ENCODE measurements at places on chromosomes 3 and 15.

DNA sequence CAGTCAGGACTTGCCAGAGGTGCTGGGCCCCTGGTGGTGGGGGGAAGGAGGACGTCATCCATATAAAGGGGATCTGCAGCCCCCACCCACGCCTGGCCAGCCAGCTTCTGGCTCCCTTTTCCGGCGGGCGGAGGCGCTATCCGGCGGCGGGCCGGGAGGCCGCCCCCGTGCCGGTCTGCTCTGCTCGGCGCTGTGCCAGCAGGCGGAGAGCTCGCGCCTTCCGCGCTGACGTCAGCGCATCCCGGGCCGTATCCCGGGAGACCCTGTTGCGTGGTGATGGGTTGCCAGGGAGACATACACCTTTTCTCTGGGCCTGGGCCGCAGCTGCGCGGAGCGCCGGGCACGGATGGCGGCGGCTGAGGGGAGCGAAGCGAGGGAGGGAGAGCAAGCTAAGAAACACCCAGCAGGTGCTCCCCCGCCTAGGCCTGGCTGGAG, 1.1 kb downstream of the FAM131A start:
- peak; percentile 84 for DNase-seq

DNA sequence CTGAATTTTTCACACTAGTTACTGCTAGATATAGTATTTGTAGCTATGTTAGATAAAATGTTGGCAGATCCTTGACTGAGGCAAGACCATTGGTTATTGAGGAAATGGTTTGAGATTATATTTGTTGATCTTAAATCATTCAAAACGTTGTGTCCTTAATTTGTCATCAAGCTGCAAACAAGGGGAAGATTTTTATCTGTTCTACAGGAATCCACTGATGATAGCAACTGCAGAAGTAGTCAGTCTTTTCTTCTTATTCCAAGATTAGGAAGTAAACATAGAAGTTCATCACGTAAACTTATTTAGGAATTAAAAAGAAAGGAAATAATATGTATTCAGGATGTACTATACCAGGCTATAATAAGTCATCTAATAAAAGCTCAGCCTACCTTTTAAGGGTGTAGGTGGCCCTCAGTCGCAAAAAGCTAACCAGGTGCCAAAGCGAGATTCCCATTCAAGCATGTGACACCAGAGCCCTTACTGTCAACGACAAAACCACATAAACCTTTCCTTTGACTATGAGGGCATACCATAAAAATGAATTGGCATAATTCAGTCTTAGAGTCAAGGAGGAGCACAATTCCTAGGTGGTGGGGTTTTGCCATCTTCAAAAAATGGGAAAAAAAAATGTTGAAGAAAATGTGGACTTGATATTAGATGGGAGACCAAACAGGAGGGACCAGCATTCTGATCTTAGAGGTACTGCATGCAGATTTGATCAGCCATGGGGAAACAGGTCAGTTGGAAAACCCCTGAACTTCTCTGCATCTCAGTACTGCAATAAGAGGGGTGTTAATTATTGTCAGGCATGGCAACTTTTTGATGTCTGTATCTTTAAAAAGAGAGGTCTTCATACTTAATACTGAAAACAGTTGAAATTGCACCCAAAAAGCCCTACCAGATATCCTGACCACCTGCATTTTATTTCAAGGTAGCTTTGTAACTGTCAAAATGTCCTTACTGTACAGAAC, 212.5 kb upstream of the UBE2E1 start:
- DNase-seq, result no peak

- peak; percentile 12 for DNase-seq
Observed at GRCh38 chr3:144295613-144296012, 324.0 kb downstream of the DIPK2A start.

- peak; percentile 74 for DNase-seq
Observed at GRCh38 chr3:34012102-34012461, 213.7 kb downstream of the PDCD6IP start.

GRCh38 chr3:53554559-53555067, 60.2 kb downstream of the CACNA1D start:
- DNase-seq, result no peak

DNA sequence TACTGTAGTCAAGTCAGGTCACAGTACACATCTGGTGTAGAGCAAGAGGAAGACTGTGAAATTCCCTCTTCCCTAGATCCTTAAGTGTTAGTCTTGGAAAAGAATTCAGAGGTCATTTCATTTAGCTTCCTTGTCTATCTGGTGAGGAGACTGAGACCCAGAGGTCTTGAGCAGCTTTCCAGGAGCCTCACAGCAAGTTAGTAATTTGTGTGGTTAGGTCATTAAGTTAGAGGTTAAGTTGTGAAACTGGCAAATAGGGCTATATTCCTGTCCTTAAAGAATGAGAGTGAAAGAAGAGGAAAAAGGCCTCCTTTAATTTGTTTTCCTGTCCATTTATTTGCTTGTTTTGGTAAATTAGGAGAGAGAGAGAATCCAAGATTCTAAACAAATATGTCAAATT, 9.0 kb downstream of the PODXL2 start:
- no peak for DNase-seq

- DNase-seq, result no peak
Observed at GRCh38 chr15:70220490-70221096, 122.9 kb upstream of the TLE3 start.

DNA sequence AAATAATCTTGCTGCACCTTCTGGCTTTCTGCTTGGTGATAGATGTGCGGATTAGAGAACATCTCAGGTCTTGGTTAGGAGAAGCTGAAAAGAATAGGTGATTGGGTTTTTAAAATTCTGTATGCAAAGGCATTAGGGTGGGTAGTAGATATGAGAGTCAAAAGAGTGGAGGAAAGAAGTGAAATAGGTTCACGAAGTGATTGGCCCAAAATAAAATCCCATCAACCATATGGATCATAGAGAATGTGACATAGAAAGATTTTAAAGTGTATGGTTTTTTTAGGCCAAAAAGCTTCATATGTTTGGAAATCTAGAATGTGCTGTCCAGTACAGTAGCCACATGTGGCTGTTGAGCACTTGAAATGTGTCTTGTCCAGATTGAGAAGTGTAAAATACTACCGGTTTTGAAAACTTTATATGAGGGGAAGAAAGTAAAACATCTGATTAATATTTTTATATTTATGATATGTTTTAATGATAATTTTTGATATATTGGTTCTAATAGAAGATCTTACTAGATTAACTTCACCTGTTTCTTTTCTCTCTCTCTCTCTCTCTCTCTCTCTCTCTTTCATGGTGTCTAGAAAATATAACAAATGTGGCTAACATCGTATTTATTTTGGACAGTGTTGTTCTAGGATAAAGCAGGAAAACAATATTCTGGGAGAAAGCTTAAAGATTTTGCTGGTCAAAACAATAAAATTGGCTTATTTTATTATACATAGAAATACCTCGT, 2.9 kb downstream of the MBNL1 start:
- peak; percentile 59 for DNase-seq
